ENCODE measurements at places on chromosomes 5 and 9. TPM values are rescaled to one million over a fixed set of nuclear protein-coding genes. Genes with fewer than 3 reads are reported as not detected.
A peak's percentile ranks its signal among the peaks of the same experiment; 100 is the strongest.

DNA sequence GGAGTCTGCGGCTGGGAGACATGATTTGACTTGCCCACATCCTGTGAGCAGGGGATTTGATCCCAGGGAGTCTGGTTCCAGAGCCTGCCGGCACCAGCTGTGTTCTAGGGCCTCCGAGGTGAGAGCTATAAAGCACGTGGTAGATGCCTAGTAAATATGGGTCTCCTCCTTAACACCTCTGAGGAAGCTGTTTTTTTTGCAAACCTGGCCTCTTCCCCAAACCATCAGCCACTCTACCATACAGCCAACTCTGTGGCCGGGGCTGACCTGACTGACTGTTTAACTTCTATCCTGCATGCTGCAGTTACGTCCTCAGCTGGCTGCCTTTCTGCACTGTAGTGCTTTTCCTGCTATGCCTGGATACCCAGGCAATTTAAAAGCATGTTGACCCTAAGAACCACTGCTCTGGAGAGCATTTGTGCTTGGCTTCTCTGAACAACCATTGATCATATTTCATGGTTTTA is 220.5 kb downstream of the SLIT3 start:
- no peak overlapping the region for H3K27ac ChIP-seq
- no peak overlapping the region for H3K4me3 ChIP-seq
- H3K27me3 ChIP-seq: peaks cover 6% of the 10 kb centered on the region
- H3K4me1 ChIP-seq: no peaks in the 10 kb centered on the region

DNA sequence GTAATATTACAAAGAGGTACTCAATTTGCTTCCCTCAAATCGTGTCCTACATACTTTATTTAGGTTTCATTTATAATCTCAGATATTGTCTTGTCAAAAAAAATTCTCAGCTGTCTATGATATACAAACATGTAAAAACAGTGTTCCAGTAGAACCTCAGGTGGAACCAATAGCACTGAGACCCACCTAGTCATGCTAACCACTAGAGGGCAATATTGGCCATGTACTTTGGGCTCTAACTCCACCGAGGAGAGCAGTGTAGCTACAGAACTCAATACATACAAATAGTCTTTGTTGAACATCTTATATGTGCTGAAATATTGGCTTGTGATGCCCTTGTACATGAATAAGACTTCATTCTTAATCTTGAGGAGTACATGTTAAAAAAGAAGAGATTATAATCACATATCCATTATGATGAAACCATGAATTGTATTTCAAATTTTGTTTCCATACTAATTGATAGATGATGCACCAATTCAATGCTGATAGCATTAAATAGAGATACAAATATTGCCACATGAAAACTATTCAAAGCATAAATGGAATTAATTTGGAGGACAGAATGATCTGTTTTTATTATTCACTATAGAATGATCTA is 71.2 kb upstream of the CNTLN start:
- no peaks in the 10 kb centered on the region for H3K27me3 ChIP-seq
- no peak overlapping the region for H3K27ac ChIP-seq
- no peak overlapping the region for H3K4me3 ChIP-seq
- H3K4me1 ChIP-seq: no peaks in the 10 kb centered on the region
- DNase-seq: peak; percentile 60

- no peak overlapping the region for H3K27ac ChIP-seq
- no peaks in the 10 kb centered on the region for H3K4me1 ChIP-seq
- peaks cover 13% of the 10 kb centered on the region for H3K36me3 ChIP-seq
- no peak overlapping the region for H3K4me3 ChIP-seq
- no peak for DNase-seq
These were observed 90.8 kb downstream of the SUSD1 start for GRCh38 chr9:112084334-112084733.

GRCh38 chr9:116282597-116282996 is 129.0 kb downstream of the PAPPA start:
- peaks cover 3% of the 10 kb centered on the region for H3K27me3 ChIP-seq
- H3K4me3 ChIP-seq: no peak overlapping the region
- no peaks in the 10 kb centered on the region for H3K36me3 ChIP-seq
- no peak for DNase-seq
- no peaks in the 10 kb centered on the region for H3K4me1 ChIP-seq

- DNase-seq: peak; percentile 55
- peaks cover 11% of the 10 kb centered on the region for H3K4me1 ChIP-seq
- no peaks in the 10 kb centered on the region for H3K27me3 ChIP-seq
- no peak overlapping the region for H3K27ac ChIP-seq
These were observed 96.2 kb downstream of the HSPA4 start for GRCh38 chr5:133147815-133148567.

DNA sequence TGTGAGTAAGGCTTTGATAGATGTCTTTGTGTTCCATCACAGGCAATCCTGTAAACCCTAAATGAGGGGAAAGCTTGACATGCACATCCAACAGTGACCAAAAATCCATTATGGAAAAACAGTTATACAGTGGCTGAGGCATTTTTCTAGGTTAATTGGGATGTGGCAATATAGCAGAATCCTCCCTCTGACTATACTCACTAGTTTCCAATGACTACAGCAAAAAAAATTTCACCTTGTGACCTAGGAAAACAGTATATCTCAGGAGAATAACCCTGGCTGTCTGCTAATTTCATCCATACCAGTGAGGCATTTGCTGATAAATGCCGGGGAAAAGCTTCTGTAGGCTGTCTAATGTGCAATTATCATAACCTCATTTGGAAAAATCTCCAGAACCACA is 49.9 kb upstream of the SNCAIP start:
- H3K4me3 ChIP-seq: no peak overlapping the region
- H3K27me3 ChIP-seq: no peaks in the 10 kb centered on the region
- no peaks in the 10 kb centered on the region for H3K36me3 ChIP-seq
- H3K27ac ChIP-seq: no peak overlapping the region
- DNase-seq: no peak

Gene CACFD1
- 0.70 TPM for total RNA-seq

- H3K27me3 ChIP-seq: no peaks in the 10 kb centered on the region
- no peak overlapping the region for H3K27ac ChIP-seq
- peaks cover 12% of the 10 kb centered on the region for H3K4me1 ChIP-seq
These were observed 98.0 kb upstream of the OTULINL start for GRCh38 chr5:14483504-14484157.

Gene ZBTB34
- 7.0 TPM for total RNA-seq
